ENCODE measurements at places on chromosomes 11 and 22.

GRCh38 chr22:25626624-25626990, 62.1 kb downstream of the GRK3 start:
- no peak for DNase-seq

GRCh38 chr22:39259666-39260065, 14.9 kb upstream of the PDGFB start:
- DNase-seq, result no peak

GRCh38 chr11:7383406-7383805, 101.9 kb upstream of the OLFML1 start:
- no peak for DNase-seq

DNA sequence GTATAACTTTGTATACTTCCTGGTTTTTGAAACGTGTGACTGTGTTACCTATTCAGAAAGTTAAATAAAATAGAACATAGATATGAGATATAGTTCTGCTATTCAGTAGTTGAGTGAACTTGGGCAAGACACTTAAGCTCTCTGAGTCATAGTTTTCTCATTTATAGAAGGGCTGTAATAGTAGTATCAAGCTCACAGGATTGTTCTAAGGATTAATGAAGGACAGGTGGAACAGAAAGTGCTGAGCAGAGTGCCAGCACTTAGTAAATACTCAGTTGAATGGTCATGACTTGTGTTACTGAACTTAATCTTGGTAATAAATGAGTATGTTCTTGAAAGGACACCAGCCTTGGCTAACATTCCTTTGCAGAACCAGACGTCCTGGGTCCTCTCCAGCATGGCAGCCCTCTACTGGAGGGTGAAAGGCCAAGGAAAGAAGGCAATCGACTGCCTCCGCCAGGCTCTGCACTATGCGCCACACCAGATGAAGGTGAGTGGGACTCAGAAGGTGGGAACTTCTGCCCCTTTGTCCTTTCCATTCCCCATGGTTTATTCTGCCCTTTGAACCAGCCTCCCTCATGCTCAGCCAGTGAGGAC, 131.2 kb downstream of the TTC17 start:
- DNase-seq, result no peak

DNA sequence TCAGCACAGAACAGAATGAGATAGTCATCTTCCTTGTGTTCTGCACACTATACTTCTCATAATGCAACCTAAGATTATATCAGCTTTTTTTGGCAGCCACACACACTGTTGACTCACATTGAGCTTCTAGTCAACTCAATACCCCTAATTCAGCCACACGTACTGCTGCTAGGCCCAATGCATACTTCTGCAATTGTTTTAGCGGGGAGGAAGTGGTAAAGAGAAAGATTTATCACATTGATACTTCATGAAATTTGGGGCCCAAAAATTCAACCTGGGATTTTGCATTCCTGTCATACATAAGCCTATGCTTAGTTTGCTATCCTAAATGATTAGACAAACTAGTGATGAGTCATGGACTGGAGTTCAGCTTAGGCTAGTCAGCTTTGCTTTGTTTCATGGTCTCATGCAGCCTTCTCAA, 8.6 kb upstream of the UPB1 start:
- DNase-seq, result no peak

GRCh38 chr11:9057007-9057406, 34.4 kb downstream of the SCUBE2 start:
- no peak for DNase-seq

DNA sequence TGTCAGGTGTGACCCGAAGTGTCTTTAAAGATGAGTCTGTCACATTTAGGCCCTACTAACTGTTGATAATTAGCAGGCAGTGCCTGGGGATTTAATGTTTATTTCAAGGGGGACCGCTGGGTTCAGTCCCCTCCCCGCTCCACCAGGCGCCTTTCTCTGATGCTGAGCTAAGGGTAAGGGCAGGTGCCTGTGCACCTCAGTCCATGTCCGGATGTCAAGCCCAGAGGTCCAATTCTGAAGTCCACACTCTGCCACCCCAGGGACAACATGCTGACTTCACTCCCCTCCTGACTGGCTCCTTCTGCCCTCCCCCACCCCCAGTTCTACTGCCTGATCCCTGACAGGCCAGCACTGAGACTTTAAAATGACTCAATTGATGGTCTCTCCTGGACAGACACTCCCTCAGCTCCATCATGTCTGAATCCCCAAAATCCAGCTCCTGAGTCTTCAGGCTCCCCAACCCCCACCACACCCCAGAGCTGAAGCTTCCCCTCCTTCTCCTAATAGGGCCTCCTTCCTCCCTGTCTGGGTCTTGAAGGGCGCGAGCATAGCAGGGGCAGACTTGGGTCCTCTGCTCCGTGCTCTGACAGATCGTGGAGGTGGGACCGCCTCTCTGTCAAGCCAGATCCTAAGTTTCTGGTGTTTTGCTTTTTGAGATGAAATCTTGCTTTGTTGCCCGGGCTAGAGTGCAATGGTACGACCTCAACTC, 49.8 kb upstream of the ANO1 start:
- no peak for DNase-seq

GRCh38 chr22:22955866-22956535, 68.4 kb downstream of the IGLL5 start:
- peak; percentile 69 for DNase-seq

GRCh38 chr11:126088999-126089398, 26.3 kb upstream of the CDON start:
- no peak for DNase-seq

DNA sequence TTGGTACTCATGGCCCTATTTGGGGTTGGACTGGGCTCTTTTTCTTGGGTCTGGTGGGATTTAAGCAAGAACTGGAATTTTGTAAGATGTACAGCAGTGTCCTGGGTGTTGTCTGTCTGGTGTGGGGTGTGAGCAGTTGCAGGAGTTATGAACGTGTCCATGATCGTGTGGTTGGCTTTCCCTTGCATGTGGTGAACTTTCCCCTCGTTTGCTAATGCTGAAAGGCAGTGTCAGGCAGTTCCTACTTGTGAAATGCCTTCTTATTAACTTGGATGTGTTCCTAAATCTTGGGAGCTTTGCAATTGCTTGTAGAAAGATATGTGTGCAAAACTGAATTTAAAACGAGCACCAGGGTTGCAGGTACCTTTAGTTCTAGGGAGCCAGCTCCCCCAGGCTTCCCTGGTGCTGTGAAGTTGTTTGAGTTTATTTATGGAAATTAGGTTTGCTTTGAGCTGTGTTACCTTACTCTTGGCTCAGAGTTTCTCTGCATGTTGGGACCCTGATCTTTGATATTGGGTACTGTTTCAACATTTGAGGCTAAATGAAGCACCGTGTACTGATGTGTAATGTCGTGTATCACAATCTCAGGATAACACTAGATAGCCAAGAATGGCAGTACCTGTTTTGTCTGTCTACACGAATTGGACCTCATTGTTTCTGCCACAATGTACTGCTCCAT, 35.8 kb upstream of the HSD17B12 start:
- DNase-seq, result no peak

DNA sequence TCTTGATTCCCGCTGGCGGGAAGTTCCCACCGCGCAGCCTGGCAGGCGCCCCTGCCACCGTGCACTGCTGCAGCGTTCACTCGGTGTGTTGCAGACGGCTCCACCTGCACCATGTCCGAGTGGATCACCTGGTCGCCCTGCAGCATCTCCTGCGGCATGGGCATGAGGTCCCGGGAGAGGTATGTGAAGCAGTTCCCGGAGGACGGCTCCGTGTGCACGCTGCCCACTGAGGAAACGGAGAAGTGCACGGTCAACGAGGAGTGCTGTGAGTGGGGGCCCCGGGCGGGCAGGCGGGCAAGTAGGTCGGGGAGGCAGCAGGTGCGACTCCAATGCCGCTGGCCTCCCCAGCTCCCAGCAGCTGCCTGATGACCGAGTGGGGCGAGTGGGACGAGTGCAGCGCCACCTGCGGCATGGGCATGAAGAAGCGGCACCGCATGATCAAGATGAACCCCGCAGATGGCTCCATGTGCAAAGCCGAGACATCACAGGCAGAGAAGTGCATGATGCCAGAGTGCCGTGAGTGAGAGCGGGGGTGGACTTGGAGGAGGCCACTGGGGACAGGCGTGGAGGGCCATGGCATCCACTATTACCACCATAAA, 99.7 kb downstream of the RRAS2 start:
- no peak for DNase-seq

GRCh38 chr11:78767027-78767932, 192.6 kb upstream of the NARS2 start:
- no peak for DNase-seq

GRCh38 chr11:97990162-97990920, 1030.4 kb upstream of the CNTN5 start:
- no peak for DNase-seq

DNA sequence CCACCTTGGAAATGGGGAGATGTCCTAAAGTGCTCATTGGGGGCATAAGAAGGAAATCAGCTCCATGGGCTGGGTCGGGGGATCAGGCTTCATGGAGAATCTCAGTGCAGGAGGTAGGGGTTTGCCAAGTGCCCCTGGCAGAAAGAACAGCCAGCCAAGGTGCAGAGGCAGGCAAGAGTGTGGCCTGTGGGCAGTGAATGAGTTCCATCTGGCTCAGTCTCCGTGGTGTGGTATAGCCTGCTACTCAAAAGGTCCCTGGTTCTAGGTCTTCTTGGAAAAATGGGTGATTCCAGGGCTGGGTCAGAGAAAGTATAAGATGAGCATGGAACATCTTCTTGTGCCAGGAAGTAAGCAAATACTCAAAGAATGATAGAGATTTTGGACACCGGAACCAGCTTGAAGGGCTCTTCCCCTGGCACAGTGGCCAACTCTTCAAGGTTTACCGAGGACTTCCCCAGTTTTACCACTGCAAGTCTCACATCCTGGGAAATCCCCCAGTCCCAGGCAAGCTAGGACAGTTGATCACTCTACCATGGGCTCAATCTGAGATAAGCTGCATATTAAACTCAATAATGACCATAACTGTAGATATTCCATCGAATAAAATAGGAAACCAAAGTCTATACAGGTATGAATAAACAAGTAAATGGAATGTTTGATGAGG, 10.6 kb upstream of the ARAP1 start:
- DNase-seq, result no peak

DNA sequence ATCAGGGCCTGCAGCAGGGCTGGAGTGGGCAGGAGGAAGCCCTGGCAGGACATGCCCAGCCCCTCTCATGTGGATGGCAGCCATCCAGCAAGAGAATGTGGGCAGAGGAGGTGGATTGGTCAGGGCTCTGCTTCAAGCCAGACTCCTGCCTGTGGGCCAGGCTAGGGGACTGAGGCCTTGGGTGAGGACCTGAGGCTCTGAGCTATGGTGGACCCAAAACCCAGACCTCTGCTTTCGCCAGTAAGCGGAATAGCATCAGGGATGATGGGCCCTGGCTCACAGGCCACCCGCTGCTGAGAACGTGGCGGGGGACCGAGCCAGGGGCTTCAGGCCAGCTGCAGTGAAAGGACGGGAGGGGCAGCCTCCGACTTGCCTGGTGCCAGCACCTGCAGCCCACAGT, 57.4 kb downstream of the LINC01488 start:
- DNase-seq, result no peak

GRCh38 chr11:57487920-57488659, 27.4 kb downstream of the SLC43A1 start:
- no peak for DNase-seq

DNA sequence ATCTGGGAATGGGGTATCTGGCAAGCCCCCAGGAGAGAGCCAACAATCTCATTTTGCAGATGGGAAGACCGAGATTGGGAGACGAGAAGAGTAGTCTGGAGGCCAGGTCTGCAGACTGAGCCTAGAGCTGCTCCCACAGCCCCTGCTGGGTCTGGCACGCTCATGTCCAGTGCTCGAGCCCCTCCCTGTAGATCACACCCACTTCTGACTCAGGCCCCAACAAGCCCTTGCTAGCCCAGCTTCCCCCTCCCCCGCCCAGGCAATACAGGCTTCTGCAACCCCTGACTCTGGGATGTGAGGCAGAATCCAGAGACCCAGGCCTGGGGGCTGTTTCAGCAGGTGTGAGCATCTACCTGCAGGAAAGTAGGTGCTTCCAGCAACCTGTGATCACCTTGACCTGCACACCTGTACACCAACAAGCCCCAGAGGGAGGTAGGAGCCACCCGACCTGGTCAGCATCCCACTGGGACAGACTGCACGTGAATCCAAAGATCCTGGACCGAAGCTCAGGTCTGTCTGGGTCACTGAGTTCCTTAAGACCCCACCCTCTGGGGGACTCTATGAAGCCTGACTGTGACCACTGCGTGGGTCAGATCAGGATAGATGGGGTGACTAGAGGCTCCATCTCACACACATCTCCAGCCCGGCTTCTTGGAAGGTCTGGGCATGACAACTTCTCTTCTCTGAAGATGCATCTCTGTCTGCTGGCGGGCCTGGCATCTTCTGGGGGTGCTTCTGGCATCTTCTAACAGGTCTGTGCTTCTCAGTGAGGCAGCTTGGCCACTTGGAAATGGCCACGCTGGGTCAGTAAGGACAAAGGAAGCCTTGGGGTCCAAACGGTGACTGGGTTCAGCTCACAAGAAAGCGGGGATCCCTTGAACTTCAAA, 29.3 kb downstream of the LINC01488 start:
- no peak for DNase-seq

GRCh38 chr11:118240999-118241763, 11.0 kb downstream of the MPZL3 start:
- no peak for DNase-seq

- no peak for DNase-seq
Observed at GRCh38 chr22:37566329-37566837, 6.1 kb downstream of the CDC42EP1 start.

DNA sequence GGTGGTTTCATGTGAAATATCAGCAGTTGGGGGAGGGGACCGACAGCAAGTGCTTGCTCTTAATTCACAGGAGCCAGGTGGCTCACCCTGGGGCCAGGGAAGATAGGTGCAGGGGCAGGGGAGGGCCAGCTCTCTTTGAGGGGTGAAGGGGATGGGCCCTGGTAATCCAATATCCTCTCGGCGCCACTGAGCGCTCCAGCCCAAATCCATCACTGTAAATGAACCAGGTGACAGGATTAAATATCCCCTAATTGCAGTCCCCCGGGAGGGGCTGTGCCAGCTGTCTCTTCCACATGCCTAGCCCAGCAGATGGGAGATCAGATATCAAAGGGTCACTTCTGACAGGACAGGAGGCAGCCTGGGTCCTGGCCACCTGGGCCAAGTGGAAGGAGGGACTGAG, 531.8 kb upstream of the CADM1 start:
- no peak for DNase-seq
